ENCODE measurements at places on chromosomes 12 and 14.

GRCh38 chr14:37202812-37203211, 5.1 kb downstream of the MIPOL1 start:
- no peak for DNase-seq

DNA sequence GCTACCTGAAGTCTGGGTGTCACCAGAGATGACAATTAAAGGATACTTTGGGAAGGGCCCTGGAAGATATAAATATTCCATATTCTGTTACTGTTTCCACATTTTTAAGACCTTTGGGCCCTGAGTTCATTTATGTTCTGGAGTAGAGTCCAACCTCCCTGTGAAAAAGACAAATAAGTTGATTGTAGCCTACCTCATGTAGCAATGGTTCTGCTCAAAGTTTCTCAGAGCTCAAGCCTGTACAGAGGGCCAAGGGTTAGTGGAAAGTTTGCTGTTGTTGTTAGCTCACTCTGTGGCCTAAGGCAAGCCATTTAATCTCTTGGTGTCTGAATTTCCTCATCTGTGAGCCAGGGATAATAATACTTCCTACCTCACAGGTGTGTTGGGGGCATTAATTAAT, 284.7 kb upstream of the DDHD1 start:
- no peak for DNase-seq

- DNase-seq: no peak
These were observed 125.3 kb downstream of the SLC15A4 start for GRCh38 chr12:128698301-128698972.

DNA sequence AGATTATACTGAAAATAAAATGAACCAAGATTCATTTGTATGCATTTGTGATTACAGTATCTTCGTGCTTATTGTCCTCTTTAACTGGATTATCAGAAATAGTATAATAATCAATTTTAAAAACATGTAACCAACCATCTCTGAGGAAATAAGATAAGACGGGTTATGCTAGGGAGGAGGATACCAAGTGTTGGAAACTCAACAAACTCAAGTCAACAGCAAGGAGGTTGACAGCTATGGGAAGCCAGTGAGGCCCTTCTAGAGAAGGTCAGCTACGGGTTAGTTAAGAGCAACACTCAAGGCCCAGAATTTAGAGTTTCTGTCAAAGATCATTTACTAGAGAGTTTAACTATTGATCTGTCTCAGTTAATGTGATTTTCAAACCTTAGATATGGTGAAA, 137.2 kb downstream of the PDZRN4 start:
- DNase-seq: no peak

DNA sequence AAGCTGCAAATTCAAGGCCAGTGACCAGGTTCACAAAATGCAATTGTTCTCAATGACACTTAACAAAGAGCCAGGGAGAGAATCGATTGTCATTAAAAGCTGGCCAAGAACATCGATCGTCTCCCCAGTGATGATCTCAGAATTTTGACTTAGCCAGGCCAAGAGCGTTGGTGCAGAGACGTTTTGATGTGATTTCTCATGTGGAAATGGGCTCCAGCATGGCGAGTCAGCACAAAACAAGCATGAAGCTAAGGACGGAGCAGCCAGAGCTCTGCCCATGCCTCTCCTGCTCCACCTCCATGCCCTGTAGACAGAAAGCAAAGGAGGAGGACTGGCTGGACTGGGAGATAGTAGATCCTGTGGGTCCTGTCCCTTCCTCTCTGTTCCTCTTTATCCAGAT, 270.8 kb downstream of the FOXN3 start:
- no peak for DNase-seq

GRCh38 chr14:61581955-61582615, 113.2 kb upstream of the HIF1A start:
- DNase-seq: no peak

DNA sequence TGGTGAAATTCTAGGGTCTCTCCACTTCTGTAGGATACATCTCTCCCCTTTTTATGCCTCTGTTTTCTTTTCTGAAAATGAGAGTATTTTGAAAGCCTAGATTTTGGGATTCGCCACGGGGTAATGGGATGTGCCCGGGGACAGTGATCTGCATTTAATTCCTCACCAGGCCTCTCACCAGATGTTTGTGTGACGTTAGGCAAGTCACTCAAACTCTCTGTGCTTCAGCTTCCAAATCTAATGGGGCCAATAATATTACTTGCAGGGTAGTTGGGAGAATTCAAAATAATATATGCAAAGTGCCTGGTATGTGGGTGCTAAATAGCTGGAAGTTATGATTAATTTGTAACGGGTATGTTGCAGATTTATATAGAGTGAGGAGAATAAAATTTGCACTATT, 78.8 kb downstream of the C12orf75 start:
- DNase-seq: no peak

DNA sequence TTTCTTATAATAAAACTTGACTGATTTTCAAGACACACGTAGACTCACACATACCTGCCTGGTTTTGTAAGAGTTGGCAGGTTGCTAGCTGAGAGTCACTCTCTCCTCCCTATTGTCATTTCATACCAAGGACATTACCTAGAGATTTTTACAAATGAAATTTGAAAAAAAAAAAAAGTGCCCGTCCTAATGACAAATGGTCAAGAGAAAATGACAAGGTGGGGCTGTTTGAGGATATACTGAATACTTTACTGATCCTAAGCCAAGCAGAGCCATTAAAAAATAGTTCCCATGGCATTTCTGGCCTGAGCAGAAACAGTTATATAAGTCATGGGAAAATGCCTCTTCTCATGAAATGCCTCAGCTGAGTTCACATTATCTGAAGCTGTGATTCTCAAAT, 150.2 kb downstream of the DYRK2 start:
- DNase-seq: no peak

DNA sequence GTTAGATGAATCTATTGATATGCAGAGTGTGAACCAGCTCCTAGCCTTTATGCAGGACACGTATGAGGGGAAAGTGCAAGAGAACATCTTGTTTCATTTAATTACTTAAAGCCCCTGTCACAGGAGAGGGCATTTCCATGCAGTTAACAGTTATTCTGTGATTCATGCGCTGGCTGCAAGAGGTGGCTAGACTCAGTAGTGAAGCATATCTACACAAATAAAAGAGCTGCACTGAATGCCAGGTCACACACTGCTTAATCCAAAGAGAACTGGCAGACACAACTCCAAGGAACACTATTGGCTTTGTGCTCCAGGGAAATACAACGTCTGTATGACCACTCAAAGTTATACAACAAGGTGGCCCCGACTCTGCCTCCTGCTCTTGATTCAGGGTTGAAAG, 394.1 kb downstream of the C12orf75 start:
- no peak for DNase-seq

DNA sequence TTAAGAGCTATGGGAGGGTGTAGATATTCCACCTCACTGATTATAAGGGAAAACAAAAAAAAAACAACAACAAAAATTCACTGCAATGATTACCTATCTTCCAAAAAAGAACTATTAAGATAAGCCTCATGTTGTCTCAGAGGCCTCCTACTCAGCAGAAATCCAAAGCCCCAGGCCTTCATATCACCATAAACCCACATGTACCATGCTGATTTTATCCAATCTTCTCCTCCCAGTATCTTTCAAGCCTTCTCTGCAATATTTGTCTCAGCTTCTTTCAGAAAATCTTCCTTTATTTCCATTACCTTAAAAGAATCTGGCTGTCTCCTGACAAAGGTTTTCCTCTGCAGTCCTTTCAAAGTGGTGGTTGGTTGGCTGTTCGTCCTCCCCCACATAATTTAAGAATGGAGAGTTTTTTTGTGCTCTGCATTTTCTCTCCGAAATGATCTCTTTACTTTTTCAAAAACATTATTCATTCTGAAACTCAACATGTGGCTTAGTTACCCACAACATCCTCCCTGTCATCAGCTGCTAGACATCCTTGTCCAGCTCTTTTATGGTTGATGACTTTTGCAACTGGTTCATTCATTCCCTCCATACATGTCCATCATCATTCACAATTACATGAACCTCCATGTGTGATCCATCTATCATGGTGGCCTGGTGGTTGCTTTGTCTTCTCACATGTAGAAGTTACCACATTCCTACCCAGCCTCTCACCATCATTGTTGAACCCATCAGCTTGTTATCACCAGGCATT, 2.9 kb upstream of the EPYC start:
- DNase-seq: no peak

DNA sequence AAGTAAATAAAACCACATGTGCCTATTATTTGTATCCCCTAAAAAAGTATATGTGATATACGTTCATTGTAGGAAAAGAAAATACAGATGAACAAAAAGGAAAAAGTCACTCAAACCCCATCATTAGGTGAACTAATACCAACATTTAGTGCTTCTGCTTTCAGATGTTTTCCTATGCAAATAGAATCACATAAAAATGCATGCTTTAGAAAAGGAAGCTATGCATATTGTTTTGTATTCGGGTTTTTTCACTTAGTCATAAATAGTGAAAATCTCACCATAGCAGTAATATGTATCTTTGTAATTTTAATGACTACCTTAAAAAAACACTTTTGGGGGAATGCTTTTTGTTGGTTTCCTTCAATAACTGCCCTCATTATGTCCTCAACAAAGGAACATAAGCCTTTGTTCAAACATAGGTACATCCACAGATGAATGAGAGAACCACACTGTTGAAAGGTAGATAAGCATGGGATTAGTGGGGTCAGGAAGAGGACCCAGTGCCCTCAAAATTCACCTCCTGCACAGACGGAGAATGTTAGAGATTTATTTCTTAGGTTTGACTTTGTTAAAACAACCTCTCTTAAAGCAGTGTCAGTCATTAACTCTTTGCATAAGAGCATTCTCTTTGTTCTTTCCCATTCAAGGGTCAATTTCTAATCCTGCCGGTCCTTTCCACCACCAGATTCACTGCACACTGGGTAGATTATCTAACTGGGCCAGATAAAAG, 6.5 kb downstream of the AMDHD1 start:
- no peak for DNase-seq

GRCh38 chr12:94150240-94151121, 2.1 kb downstream of the PLXNC1 start:
- no peak for DNase-seq

DNA sequence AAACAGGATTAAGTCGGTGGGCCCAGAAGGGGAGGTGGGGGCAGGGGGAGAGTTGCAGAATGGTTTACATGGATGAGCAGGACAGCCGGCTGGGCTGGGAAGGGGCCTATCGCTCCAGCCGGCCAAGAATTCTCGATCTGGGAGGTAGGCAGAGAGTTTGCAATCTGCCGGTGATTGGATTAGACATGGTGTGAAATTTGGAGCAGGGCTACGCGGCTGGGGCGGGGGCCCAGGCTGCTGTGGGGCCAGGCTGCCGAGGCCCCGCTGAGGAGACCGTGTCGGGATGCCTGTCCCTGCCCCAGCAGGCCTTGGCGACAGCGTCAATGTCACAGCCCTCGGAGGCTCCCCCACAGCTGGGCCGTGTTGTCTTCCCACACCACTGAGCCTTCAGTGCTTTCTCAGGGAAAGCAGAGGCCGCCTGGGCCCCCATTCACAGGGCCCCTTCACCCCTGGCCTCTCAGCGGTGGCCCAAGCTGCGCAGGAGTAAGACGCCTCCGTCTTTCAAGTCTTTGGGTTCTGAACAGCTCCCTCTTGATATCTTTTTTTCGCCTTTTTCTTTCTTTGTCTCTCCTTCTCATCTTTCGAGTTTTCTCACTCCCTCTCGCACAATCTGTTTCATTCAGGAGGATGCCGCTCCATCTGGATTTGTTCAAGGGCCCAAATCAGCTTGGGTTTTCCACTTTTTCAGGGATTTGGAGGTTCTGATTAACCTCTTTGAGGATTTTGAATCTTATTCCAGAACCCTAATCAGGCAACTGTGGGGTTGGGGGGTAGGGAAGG, 117.5 kb upstream of the PARP11 start:
- no peak for DNase-seq

GRCh38 chr12:55713721-55714120, 2.1 kb upstream of the BLOC1S1 start:
- DNase-seq: no peak

GRCh38 chr14:105466531-105467248, 7.9 kb upstream of the CRIP2 start:
- DNase-seq: no peak

- DNase-seq: no peak
These were observed 169.5 kb upstream of the NTF3 start for GRCh38 chr12:5262450-5262849.

DNA sequence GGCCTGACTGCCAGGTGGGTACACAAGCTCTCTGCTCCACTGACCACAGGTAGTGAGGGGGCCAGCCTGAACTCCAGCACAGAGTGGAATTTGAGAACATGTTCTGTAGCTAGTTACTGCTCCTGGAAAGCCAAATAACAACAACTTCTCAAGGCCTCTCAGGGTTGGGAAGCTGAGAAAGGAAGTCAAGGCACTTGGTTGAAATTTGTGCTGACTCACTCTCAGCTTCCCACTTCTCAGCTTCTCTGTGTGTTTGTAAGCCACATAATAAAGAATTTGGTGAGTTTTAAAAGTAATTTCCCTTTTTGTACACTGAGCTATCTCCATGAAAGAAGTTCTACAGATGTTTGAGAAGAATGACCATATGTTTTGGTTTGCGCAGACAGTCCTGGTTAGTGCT, 234.9 kb downstream of the KTN1 start:
- no peak for DNase-seq

GRCh38 chr12:116610971-116611541, 51.9 kb downstream of the MAP1LC3B2 start:
- DNase-seq: no peak

GRCh38 chr14:74852922-74853530, 22.9 kb downstream of the PROX2 start:
- DNase-seq: no peak

DNA sequence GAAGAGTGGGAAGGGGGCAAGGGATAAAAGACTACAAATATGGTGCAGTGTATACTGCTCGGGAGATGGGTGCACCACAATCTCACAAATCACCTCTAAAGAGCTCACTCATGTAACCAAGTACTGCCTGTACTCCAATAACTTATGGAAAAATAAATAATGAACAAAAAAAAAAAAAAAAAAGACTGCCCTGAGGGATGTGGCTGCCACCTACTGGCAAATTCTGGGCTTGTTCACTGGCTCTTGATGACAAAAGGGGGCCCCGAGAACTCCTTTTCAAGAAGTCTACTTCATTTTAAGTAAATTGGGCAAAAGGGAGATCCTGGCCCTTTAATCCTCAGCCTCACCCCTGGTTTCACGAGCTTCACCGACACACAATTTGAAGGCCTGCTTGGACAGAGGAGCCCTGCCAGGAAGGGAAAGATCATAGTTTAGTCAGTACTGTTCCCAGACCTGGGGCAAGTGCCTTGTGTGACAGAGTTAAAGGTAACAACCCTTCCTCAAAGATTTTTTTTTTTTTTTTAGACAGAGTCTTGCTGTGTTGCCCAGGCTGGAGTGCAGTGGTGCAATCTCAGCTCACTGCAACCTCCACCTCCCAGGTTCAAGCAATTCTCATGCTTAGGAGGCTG, 26.1 kb upstream of the STAC3 start:
- no peak for DNase-seq

GRCh38 chr14:89247457-89248122, 169.4 kb downstream of the FOXN3 start:
- DNase-seq: no peak

GRCh38 chr14:44309331-44309730, 197.8 kb downstream of the FSCB start:
- no peak for DNase-seq

- no peak for DNase-seq
These were observed 83.9 kb downstream of the KNTC1 start for GRCh38 chr12:122610911-122611310.
